Stimulated activated naive CD8-positive, alpha-beta T cell treated with anti-CD3 and anti-CD28 coated beads, Interleukin-15, Interleukin-2, amounts not matched to agents 100 U/mL and 50 U/mL, for 24 hours (primary cell): ENCODE measurements at places on chromosomes 11 and 22.

DNA sequence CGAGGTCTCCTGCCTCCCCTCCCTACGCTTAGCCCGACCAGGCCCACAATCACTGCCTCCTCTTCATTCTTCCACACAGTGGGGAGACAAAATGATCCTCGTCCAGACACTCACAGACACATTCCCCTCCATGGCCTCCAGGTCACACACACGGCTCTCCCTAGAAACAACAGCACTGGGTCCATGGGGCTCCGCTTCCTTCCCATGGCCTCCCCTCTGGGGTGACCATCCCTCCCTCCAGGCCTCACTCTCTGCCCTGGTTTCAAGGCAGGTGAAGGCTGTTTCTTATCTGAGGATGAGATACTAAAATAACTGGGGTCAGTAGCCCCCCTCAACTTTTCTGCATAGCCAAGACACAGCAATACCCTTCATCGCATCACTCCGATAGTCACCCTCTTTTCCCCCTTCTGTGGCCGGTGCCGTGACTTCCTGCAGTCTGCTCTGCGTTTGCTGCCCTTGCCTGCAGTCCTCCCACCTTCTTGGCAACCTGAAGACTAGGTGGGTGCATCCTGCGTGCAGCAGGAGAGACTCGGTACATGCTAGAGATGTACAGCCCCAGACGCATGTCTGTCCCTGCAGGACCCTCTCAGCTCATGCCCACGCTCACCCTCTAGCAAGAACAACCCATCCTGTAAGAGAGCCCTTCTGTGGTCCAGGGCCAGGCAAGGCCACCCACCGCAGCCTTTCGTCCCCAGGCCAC is 55.8 kb downstream of the CD6 start:
- DNase-seq = peak; percentile 51

DNA sequence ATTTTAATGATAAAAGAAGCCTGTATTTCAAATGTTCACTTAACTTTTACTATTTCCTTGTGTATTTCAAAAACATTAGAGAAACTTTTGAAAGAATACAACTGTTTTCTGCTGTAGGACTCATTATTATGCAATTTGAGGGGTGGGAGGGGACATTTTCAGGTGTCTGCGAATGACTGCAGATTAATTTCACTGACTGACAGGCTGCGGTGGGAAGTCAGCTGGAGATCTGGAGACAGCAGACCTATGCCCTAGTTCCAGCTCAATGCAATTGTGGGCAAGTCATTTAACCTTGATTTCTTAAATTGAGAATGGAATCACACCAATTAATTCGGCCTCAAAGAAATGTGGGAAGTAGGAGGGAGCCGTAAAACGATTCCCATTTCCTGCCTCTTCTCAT is 128.7 kb downstream of the ARL14EP start:
- DNase-seq = no peak

- DNase-seq = no peak
These were observed 15.3 kb downstream of the HSPA8 start for GRCh38 chr11:123046473-123047259.

GRCh38 chr22:37021041-37021440 is 1.5 kb downstream of the MPST start:
- DNase-seq = no peak

GRCh38 chr11:125455851-125456250 is 40.2 kb downstream of the FEZ1 start:
- no peak for DNase-seq

GRCh38 chr11:404551-405264 is 10.1 kb downstream of the SIGIRR start:
- no peak for DNase-seq

GRCh38 chr22:44438056-44438455 is 60.0 kb downstream of the RTL6 start:
- no peak for DNase-seq

GRCh38 chr22:50672041-50672440 is 582 bp upstream of the SHANK3 start:
- DNase-seq = no peak

DNA sequence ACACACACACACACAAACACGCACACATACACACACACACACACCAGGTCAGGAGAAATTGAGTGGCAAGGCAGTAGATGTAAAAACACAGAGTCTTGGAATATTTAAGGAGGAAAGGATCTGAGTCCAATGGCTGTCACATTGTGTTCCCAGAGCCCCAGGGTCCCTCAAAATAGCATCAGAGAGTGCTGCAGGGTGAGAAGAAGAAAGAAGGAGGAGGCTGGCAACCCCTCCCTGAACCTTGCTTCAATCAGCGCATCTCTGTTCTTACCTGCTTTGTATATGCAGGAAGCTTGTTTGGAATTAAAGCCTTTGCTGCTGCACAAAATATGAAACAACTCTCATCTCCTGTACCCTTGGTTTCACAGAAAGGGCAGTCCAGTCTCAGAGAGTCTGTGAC is 406.5 kb downstream of the MIAT start:
- DNase-seq = no peak

DNA sequence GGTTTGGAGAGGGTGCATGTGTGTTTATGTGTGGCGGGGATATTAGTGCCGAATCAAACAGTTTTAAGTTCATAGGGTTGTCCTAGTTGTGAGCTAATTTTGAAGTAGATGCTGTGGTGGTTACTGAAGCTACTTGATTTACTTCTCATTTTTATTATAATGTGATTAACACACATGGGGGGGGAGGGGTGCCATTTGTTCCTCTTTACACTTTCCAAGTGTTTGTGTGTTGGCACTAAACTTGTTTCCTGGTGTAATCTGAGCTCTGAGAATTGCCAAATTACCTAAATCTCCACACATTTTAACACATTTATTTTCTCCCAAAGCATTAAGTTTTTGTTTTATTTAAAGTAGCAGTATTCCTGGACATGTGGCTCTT is 60.1 kb downstream of the ZNRF3 start:
- DNase-seq = no peak

GRCh38 chr11:7449841-7450214 is 35.5 kb upstream of the OLFML1 start:
- DNase-seq = no peak

- DNase-seq = no peak
These were observed 145.2 kb downstream of the AASDHPPT start for GRCh38 chr11:106222626-106223025.
